ENCODE measurements at places on chromosomes 2 and 18. TPM values are rescaled to one million over a fixed set of nuclear protein-coding genes. Genes with fewer than 3 reads are reported as not detected.

DNA sequence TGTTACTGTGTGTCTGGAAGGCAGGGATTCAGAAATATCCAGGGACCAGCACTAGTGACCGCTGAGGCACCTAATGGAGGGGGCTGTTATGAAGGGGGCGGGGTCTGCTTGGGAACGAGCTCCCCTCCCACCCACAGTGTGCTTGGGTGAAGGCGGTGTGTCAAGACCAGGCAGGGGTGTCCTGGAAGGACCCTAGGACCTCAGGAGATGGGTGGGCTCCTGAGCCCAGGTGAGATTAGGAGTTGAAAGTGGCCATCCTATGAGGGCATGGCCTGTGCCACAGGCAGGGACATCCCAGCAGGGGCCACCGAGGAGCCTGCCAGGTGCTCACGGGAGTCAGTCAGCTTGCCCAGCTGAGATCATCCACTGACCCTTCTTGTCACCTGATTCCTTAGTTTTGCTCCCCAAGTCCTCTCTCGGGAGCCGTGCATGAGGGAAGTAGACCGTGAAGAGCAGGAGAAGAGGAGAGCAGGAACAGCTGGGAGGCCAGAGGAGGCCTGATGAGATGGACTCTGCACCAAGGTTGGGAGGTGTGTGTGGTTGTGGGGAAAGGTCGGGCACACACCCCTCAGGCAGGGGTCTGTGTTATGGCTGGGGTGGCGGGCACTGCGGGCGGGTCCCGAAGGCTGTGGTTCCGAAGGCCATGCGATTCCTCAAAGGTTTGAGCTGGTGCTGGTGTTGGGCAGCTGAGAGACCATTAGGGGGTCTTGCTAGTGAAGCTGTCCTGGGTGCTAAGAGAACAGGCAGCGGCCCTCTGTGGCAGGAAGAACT lies 180.9 kb upstream of the HS6ST1 start:
- DNase-seq: no peak
- no peaks in the 10 kb centered on the region for H3K36me3 ChIP-seq
- no peak overlapping the region for H3K4me3 ChIP-seq
- H3K27ac ChIP-seq: no peak overlapping the region

DNA sequence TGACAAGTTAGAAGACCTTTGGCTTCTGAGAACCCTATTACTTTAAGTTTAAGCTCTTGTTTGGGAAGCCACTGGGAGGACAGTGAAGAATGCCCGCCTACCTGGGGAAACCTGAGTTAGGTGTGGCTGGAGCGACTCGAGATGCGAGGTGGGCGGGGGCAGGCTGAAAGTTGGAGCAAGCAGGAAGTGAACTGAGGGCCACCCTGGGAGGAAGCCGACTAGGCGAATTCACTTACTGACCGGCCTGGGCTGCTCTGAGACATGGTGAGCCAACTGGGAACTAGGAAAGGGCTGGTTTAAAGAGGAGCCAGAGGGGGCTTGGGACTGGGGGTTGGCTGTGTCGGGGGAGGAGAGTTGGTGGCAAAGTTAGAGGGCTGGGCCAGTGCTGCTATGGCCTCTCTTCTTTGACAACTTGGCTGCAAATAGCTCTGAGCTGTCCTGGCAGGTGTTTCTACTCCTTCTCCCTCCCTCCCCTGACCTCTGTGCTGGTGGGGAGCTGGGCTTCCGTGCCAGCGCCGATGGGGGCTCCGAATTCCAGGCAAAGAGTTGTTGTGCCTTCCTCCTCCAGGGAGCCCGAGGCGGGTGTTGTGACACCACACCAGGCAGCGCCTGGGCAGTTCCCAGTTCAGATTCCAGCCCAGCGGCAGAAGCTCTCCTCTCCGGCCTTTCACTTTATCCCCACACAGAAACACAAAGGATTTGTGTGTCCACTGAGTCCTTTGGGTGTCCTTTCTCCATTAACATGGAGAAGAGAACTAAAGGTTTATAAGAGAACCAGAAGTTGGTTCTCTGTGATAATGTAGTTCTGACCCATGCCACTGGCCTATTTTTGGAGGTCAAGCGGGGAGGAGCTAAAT lies at the start of gene VAMP8:
Gene VAMP8 (plus strand): TSS at position 201 of the 857 bp plus-strand sequence. CDS start 61 bp downstream, at position 262.
- peaks cover 14% of the 10 kb centered on the region for H3K4me1 ChIP-seq
- H3K36me3 ChIP-seq: no peaks in the 10 kb centered on the region
- DNase-seq: peak; percentile 89
- H3K27me3 ChIP-seq: no peaks in the 10 kb centered on the region

- H3K4me1 ChIP-seq: no peaks in the 10 kb centered on the region
- H3K27ac ChIP-seq: no peak overlapping the region
- H3K27me3 ChIP-seq: no peaks in the 10 kb centered on the region
- no peak overlapping the region for H3K4me3 ChIP-seq
- DNase-seq: no peak
These were observed 76.6 kb upstream of the ITGA4 start for GRCh38 chr2:181380581-181380980.

- no peak overlapping the region for H3K4me3 ChIP-seq
- no peak for DNase-seq
- no peak overlapping the region for H3K27ac ChIP-seq
- no peaks in the 10 kb centered on the region for H3K36me3 ChIP-seq
These were observed 137.7 kb downstream of the SNTG2 start for GRCh38 chr2:1088192-1088860.

- no peaks in the 10 kb centered on the region for H3K27me3 ChIP-seq
- H3K36me3 ChIP-seq: no peaks in the 10 kb centered on the region
- no peaks in the 10 kb centered on the region for H3K4me1 ChIP-seq
- no peak for DNase-seq
- no peak overlapping the region for H3K4me3 ChIP-seq
- no peak overlapping the region for H3K27ac ChIP-seq
These were observed 445.7 kb upstream of the TRIB2 start for GRCh38 chr2:12270876-12271588.

DNA sequence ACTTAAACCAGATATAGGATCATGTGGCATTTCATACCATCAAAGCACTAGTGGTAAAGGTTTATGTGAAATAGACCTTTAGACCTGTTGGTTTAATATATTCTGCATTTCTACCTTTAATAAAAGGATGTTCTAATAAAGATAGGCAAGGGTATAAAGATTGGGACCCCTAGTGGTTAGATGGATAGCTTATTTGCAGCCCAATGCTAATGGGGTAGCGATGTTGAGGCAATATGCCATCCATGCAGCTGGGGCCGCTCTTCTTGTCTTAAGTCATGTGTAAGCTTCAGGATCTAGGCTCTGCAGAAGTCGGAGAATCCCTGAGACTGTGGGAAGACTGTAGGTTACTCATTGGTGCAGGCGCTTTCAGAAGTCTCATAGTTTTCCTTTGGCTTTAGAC lies 114.9 kb downstream of the ICOS start:
- DNase-seq: no peak
- no peaks in the 10 kb centered on the region for H3K36me3 ChIP-seq
- no peak overlapping the region for H3K4me3 ChIP-seq
- no peak overlapping the region for H3K27ac ChIP-seq

- peak overlapping the region; percentile 93 for H3K27ac ChIP-seq
- no peaks in the 10 kb centered on the region for H3K27me3 ChIP-seq
- no peaks in the 10 kb centered on the region for H3K36me3 ChIP-seq
- peak; percentile 48 for DNase-seq
- H3K4me1 ChIP-seq: peaks cover 96% of the 10 kb centered on the region
- peak overlapping the region; percentile 11 for H3K4me3 ChIP-seq
These were observed 188.8 kb downstream of the PTPRM start for GRCh38 chr18:7755753-7756475.

DNA sequence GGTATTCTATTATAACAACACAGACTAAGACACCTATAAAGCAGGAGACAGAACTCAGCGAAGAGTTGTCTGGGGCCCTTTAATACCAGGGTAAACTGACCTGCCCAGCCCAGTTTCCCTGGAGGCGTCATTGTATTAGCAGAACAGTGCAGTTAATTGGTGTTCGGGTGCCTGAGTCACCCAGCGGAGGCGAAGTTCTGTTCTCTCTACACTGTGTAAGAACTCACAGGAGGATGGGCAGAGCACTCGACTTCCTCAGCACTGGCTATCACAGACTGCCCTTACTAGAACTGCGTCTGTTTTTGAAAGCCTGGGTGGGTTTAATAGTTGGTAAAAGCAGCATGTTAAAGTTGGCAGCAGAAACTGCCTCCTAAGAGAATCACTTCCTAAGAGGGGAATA lies 106.5 kb upstream of the ATP8B1 start:
- H3K27ac ChIP-seq: no peak overlapping the region
- no peak overlapping the region for H3K4me3 ChIP-seq
- no peak for DNase-seq
- H3K36me3 ChIP-seq: no peaks in the 10 kb centered on the region
- no peaks in the 10 kb centered on the region for H3K27me3 ChIP-seq

DNA sequence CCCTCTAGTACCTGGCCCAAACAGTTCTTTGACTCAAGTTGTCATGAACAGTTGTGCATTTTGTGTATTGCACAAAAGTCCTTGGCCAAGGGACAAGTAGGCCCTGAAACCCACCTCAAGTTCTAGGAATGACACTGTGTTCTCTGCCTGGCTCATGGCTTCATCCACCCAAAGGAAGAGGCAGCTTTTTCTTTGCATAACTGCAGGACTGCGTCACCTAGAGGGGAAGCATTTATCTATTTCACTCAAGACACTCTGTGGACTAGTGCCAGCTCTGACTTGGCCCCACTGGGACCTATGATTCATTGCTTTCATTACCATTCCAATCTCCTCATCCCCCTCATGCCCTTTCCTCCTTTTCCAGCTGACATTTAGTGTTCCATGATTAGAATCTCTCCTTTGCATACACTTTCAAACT lies 119.3 kb upstream of the SIX2 start:
- H3K36me3 ChIP-seq: no peaks in the 10 kb centered on the region
- DNase-seq: no peak
- no peak overlapping the region for H3K4me3 ChIP-seq

GRCh38 chr2:231036131-231036530 lies 1.2 kb upstream of the C2orf72 start:
- H3K4me3 ChIP-seq: no peak overlapping the region
- peak overlapping the region; percentile 72 for H3K27ac ChIP-seq
- no peaks in the 10 kb centered on the region for H3K36me3 ChIP-seq
- no peaks in the 10 kb centered on the region for H3K27me3 ChIP-seq
- no peak for DNase-seq

DNA sequence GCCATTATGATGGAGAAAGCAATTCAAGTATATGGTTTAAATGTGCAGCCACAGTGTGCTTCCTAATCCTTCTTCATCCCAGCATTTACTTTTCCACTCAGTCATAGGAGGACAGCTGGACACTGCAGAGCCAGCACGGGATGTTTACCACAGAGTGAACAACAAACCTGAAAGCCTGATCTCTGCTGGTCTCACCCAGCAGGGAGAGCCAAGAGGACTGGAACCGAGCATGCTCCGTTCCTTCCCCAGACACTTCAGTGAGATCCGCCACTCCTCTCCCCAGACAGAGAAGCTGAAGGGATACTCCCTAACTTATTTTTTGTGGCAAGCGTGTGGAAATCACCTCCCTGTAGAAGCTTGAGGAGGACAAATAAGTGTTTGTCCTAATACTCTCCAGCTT lies 23.2 kb upstream of the GORASP2 start:
- no peaks in the 10 kb centered on the region for H3K27me3 ChIP-seq
- no peaks in the 10 kb centered on the region for H3K4me1 ChIP-seq
- no peak overlapping the region for H3K4me3 ChIP-seq
- H3K27ac ChIP-seq: no peak overlapping the region

- H3K4me1 ChIP-seq: peaks cover 22% of the 10 kb centered on the region
- no peak for DNase-seq
- H3K4me3 ChIP-seq: no peak overlapping the region
- H3K27ac ChIP-seq: no peak overlapping the region
These were observed 95.1 kb downstream of the MTCL1 start for GRCh38 chr18:8800445-8800844.

- no peak overlapping the region for H3K27ac ChIP-seq
- H3K36me3 ChIP-seq: no peaks in the 10 kb centered on the region
- no peak overlapping the region for H3K4me3 ChIP-seq
- no peaks in the 10 kb centered on the region for H3K27me3 ChIP-seq
- H3K4me1 ChIP-seq: no peaks in the 10 kb centered on the region
- DNase-seq: no peak
These were observed 7.0 kb downstream of the ZBTB14 start for GRCh38 chr18:5288517-5288935.

- H3K4me3 ChIP-seq: no peak overlapping the region
- no peak overlapping the region for H3K27ac ChIP-seq
- no peaks in the 10 kb centered on the region for H3K4me1 ChIP-seq
- DNase-seq: no peak
- H3K27me3 ChIP-seq: no peaks in the 10 kb centered on the region
These were observed 132.0 kb upstream of the HDAC4 start for GRCh38 chr2:239532859-239533258.

DNA sequence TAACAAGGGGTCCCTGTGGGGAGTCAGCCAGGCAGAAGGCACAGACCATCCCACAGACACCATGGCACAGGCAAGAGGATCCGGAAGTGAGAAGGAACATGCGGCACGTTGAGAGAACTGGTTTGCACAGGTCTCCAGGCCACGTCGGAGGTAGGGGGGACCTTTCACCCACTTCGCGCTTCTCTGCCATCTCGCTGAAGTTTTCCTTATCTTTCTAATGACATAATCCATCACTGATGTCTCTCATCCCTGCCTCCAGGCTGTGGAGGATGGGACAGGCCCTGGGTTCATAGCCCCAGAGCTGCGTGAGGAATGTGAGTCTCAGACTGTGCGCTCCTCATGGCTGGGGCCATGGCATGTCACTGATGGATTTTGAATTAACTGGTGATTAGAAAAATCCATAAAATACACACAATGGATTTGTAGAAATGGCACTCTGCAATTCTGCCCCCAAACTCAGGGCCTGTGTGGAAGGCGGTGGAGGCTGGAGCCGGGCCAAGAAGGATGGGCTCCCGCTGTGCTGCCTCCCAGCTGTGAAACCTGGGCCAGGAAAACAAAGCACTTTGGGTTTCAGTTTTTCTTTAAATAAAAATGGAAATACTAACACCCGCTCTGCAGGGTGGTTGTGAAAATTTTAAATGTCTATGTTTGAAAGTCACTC lies 113.3 kb upstream of the ALKAL2 start:
- H3K4me1 ChIP-seq: no peaks in the 10 kb centered on the region
- no peaks in the 10 kb centered on the region for H3K27me3 ChIP-seq
- no peak overlapping the region for H3K4me3 ChIP-seq
- H3K36me3 ChIP-seq: no peaks in the 10 kb centered on the region
- DNase-seq: no peak
- no peak overlapping the region for H3K27ac ChIP-seq

DNA sequence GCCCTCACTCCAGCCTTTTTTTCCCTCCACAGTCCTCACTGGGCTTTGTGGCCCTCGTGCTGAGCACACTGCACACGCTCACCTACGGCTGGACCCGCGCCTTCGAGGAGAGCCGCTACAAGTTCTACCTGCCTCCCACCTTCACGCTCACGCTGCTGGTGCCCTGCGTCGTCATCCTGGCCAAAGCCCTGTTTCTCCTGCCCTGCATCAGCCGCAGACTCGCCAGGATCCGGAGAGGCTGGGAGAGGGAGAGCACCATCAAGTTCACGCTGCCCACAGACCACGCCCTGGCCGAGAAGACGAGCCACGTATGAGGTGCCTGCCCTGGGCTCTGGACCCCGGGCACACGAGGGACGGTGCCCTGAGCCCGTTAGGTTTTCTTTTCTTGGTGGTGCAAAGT lies 39.4 kb downstream of the STEAP3 start:
- peaks cover 2% of the 10 kb centered on the region for H3K36me3 ChIP-seq
- H3K27me3 ChIP-seq: no peaks in the 10 kb centered on the region
- peaks cover 18% of the 10 kb centered on the region for H3K4me1 ChIP-seq
- H3K4me3 ChIP-seq: no peak overlapping the region

Gene CFAP221
- 0.60 TPM for total RNA-seq

Gene PIGN
- 23.4 TPM for total RNA-seq

Gene KCTD1
- total RNA-seq: 6.8 TPM

Gene CACNB4
- 1.00 TPM for total RNA-seq

Gene LOXHD1
- not detected for total RNA-seq

Gene SCN2A
- total RNA-seq: not detected

All from Caco-2 (cell line).